Nephron progenitor cell (in vitro differentiated cells): ENCODE measurements at places on chromosomes 4 and X.
A peak's percentile ranks its signal among the peaks of the same experiment; 100 is the strongest.

DNA sequence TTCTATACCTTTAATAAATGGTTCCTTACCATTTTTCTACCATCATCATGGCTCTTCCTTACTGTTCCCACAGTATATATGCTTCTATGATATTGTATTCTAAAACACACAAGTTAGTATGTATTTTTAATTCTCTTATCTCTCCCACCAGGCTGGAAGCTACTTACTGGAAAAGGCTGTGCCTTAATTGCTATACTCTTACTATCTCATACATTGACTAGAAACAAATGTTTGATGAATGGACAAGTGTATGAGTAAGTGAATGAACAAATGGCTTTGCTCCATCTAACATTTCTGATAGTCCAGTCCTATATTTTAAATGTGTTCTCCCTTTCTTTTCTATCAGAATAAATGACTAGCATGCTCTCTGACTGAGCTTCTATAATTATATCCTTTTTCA lies 320.8 kb upstream of the RASGEF1B start:
- no peak for DNase-seq

- no peak for DNase-seq
Measured at GRCh38 chrX:123905332-123905731, 45.5 kb downstream of the XIAP start.

GRCh38 chrX:112874614-112875013 lies 34.0 kb upstream of the AMOT start:
- DNase-seq = no peak

DNA sequence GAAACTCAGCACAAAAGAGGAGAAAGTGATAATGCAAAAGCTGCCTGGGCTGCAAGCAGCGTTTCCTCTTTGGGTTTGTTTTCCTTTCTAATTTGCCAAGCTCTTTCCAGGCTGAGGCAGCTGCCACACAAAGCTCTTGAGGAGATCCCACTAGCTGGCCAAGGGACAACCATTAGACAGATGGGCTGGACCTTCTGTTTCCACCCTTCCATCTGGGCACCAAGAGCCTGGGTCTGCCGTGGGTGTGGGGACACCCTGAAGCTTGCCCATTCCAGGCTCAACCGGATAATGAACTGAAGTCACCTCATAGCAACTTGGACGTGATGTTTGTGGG lies 194.6 kb upstream of the C1QTNF7 start:
- no peak for DNase-seq

GRCh38 chr4:2866891-2867290 lies 23.2 kb downstream of the ADD1 start:
- DNase-seq = no peak

GRCh38 chr4:158111241-158111640 lies 61.6 kb downstream of the GASK1B start:
- DNase-seq = no peak

DNA sequence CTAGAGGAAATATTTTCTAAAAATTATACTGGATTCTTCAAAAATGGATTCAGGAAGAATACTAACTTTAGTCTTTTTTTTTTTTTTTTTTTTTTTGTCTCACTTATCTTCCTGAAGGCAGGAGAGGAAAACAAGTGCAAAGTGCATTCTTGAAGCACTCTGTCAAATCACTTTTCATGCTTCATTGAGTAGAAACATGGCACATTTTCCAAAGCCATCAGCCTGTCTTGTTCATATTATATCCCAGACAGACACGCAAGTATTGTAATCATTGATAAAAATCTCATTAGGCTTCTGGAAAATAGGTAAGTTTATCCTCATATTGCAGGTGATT lies 1.2 kb downstream of the BBS12 start:
- DNase-seq = no peak

DNA sequence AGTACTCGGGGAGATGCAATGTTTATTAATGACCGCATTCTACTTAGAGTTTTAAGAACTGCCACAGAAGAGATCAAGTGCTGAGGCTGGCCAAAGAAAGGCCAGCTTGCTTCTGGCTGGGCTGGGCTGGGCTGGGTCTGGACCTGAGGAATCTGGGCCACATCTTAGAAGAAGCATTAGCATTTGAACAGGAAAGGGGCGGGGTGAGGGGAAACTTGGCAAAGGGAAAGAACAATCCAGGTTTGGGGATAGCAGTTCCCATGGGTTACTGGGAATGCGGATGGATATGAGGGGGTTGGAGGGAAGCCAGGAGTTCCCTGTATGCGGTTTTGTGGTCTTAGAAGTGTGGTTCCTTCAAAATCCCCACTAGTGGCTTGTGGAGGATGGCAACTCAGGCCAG lies 83.3 kb downstream of the CLDN34 start:
- no peak for DNase-seq

- DNase-seq = peak; percentile 78
Measured at GRCh38 chr4:110198435-110199416, at the start of gene ELOVL6. TSS of gene ELOVL6 (minus strand) at chr4:110198615. CDS start at chr4:110198335, 280 bp downstream.
